NCI-H146 (cell line): ENCODE measurements at places on chromosomes 2 and 18.

GRCh38 chr2:74261204-74261864 is 62.9 kb downstream of the MTHFD2 start:
- peak; percentile 32 for DNase-seq

GRCh38 chr2:240135706-240136012 is 446 bp downstream of the COPS9 start:
- DNase-seq, result no peak

GRCh38 chr2:41216978-41217377 is 765.1 kb upstream of the SLC8A1 start:
- DNase-seq, result no peak

GRCh38 chr2:212328136-212328535 is 210.5 kb downstream of the ERBB4 start:
- no peak for DNase-seq

DNA sequence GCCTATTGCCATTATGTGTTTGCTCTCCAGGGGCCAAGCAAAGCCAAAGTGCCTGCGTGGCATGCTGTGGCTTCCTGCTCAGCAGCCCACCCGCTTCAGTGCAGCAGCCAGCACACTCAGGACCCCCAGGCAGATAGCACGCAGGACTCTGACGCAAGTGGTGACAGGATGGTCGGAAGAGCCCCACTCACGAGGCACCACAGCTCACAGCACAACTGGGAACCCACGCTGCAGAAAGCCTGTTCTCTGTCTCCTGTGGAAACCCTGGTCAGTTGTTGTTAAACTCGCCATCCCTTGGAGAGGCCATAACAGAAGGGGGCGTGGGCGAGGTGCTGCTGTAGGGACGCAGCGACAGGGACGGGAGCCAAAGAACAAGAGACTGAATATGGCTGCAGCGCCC is 76.4 kb downstream of the HDAC4 start:
- no peak for DNase-seq

- no peak for DNase-seq
Observed at GRCh38 chr2:27522400-27522945, 25.8 kb downstream of the GCKR start.

DNA sequence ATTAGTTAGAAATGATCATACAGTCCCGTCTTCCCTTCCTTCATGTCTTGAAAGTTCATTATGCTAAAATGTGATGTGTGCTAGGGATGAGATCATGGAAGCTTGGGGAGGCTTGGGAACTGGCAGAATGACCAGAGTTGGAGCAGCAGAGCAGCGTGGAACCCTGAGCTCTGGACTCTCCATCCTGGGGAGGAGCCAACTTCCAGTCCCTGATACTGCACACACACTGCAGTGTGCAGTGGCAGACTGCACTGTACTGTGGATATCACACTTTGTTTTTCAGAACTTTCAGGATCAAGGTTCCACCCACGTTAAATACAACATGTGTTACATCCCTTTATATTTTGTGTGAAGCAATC is 27.3 kb upstream of the GREB1 start:
- no peak for DNase-seq

- no peak for DNase-seq
Observed at GRCh38 chr2:187525163-187525900, 28.9 kb downstream of the TFPI start.

DNA sequence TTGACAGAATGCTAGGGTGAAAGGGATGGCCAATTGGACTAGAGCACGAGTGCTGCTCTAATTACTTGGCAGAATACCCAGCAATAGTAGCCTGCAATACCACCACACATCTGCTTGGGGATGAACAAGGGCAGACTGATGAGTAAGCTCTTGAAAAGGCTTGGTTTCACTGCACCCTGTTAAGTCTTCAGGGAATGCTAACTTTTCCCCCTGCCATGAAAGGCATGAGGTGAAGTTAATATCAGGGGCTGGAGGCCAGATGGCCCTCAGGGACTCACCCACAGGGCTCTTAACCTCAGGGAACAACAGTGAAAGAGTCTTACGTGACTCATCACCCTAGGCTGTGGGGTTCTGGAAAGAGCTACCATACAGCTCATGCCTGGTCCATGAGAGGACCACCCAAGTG is 51.7 kb upstream of the MYL1 start:
- DNase-seq, result no peak

DNA sequence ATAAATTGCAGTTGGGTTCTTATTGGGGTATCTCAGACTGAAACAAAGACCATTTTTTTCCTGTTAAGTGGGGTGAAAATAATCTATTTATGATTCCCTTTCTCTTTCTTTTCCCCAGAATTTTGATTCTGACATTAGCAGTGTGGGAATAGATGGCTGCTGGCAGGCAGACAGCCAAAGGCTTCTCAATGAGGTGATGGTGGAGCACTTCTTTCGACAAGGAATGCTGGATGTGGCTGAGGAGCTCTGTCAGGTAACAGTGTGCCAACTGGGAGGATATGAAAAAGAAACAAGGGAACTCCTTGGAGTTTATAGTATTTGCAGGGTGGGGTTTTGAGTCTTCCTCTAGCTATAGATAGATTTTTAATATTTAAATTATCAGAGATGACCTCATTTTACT is 31.7 kb downstream of the RMND5A start:
- DNase-seq, result no peak

DNA sequence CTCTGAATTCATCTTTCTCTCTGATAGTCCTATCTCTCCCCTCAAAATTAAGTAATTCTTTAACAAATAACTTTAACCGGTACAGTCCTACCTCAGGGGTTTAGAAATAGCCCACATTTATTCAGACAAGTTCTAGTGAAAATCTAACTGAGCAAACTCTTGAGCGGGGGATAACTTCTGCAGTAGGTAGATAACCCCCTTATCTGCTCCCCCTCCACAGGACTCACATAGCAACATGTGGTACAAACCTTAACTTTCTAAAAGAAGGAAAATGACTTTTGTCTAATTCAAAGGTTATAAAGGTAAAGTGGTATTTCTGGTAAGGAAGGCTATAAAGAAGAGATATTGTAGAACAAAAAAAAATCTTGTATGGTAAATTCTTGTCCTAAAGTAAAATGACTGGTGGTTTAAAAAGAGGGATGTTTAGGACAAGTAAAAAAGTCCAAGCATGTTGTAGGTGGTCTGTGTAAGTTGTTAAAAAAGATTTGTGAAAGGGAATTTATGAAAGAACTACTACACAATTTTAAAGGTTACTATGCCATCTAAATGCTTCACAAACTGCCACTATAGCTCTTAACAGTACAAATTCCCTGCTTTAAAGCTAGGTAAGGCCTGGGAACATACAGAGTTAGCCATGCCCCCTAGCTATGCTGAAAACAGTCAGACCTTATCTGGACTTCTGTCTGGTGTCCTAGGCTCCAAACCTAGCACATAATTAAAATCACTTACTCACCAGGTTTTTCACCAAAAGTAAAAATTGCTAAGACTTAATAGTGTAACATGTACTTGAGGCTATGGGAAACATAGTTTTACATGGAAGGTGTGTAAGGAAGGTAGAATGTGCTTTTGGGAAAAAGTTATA is 8.1 kb upstream of the RPIA start:
- DNase-seq, result no peak

GRCh38 chr2:224944707-224945547 is 97.3 kb downstream of the DOCK10 start:
- DNase-seq, result no peak

GRCh38 chr2:134154246-134154645 is 99.6 kb upstream of the MGAT5 start:
- no peak for DNase-seq

- no peak for DNase-seq
Observed at GRCh38 chr2:61411109-61411508, 59.8 kb downstream of the USP34 start.

- no peak for DNase-seq
Observed at GRCh38 chr2:54212456-54212855, 43.6 kb downstream of the TSPYL6 start.

DNA sequence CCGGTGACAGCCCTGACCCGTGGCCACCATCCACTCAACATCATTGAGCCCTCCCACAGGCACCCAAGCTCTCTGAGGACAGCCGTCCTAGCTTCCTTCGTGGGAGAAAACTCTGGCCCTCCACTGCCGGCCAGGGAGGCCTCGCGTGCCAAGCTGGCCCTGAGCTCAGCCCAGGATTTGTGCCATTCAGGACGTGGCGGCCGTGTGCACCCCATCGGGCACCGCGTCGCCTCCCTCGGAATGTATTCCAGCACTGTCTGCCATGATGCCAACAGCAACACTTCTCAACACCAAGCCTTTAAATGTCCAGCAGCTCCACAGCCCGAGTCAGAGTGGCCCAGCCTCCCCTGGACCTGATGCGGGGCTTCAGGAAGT is 35.7 kb downstream of the ZNF516 start:
- no peak for DNase-seq

GRCh38 chr2:160715428-160715827 is 221.8 kb upstream of the RBMS1 start:
- DNase-seq, result no peak

DNA sequence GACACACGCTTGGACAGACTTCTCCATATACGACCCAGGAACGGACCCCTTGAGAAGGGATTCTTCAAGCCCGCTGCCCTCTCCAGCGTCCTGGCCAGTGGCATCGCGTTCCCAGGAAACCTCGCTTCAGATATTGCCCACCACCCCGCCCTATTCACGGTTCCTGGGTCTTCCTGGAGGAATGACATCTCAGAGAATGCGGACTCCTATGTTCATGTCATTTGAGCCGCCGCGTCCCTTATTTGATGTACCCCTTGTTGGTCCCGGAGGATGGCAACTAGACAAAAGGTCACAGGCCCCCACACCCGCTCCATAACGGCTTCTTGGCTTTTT is 588 bp upstream of the CCDC93 start:
- DNase-seq, result no peak

- DNase-seq, result no peak
Observed at GRCh38 chr2:198102120-198102519, 297.7 kb downstream of the PLCL1 start.

DNA sequence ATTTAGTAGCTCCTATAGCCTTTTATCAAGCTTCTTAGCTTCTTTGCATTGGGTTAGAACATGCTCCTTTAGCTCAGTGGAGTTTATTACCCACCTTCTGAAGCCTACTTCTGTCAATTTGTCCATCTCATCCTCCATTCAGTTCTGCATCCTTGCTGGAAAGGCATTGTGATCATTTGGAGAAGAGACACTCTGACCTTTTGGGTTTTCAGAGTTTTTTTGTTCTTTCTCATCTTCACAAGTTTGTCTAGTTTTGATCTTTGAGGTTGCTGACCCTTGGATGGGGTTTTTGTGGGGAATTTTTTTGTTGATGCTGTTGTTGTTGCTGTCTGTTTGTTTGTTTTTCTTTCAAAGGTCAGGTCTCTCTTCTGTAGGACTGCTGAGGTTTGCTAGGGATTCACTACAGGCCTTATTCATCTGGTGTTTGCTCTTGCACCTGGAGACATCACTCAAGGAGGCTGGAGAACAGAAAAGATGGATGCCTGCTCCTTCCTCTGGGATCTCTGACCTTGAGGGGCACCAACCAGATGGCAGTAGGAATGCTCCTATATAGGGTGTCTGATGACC is 13.9 kb upstream of the TANK start:
- no peak for DNase-seq
